SJSA1 (cell line): ENCODE measurements at places on chromosomes 6 and 20. TPM values are rescaled to one million over a fixed set of nuclear protein-coding genes. Genes with fewer than 3 reads are reported as not detected.

- DNase-seq, result no peak
Observed at GRCh38 chr20:50111829-50112495, 988 bp downstream of the UBE2V1 start.

The TCF15 gene
- not detected in 2 replicates for total RNA-seq

DNA sequence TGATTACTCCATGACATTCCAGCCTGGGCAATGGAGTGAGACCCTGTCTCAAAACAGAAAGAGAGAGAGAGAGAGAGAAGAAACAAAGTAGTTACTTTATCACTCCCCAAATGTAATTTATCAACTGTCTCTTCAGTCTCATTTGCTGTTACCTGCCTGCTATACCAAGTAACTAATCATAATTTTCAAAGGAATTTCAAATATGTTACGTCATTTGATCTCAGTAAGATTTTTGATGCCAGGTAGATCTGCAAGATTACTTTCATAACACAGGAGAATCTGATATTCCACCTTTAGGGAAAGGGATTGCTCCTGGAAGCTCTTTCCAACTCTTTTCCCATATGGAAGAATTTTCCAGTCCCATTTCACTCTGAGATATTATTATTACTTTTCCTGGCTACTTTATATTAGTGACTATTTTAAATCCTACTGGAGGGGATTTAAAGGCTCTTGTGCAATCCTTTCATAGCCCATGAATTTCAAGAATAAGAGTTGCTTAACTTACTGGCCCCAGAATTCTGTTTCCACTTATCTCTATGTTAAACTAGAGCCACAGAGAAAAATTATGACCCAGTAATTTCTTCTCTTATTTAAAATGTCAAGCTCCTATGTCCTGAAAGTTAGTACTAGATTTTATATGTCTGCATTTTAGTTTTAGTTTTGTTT, 390.2 kb upstream of the FLRT3 start:
- no peak for DNase-seq

The XKR7 gene
- total RNA-seq, result not detected in 2 replicates

The COL9A1 gene
- not detected in 2 replicates for total RNA-seq

The TUBB2B gene
- 33.1 and 49.5 TPM in 2 replicates for total RNA-seq

GRCh38 chr20:33893314-33893713, 82.2 kb downstream of the CHMP4B start:
- no peak for DNase-seq

- DNase-seq, result no peak
Observed at GRCh38 chr6:39209911-39210310, 19.4 kb downstream of the KCNK5 start.

DNA sequence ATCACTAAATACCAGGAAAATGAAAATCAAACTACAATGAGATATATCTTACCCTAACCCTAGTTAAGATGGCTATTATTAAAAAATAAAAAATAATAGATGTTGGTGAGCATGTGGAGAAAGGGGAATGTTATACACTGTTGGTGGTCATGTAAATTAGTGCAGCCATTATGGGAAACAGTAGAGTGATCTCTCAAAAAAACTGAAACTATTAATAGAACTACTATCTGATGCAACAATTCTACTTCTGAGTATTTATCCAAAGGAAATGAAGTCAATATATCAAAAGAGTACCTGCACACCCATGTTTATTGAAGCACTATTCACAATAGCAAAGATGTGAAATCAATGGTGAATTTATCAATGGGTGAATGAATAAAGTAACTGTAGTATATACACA, 48.6 kb downstream of the HLA-A start:
- DNase-seq, result no peak

GRCh38 chr20:47775841-47776240, 9.4 kb downstream of the SULF2 start:
- no peak for DNase-seq

- no peak for DNase-seq
Observed at GRCh38 chr20:50110141-50111047, 2.6 kb downstream of the UBE2V1 start.

The ADGB gene
- total RNA-seq, result not detected in 2 replicates

DNA sequence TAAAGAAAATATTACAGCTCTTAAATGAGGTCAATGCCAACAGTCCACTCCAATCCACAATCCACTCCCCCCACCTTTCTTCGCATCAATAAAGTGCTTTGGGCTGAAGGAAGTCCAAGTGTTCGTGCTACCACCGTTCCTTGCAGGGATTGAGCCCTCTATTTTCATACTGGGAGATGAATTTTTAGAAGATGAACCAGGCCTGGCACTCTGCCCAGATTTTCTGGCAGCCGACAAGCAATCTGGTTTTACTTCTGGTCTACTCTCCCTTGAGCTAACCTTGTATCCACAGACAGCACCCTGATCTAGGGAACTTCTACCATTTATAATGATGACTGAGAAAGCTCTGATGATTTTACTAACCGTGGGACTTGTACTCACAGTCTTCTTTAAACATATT, 72.3 kb downstream of the BTBD9 start:
- peak; percentile 61 for DNase-seq

The GHRH gene
- not detected in 2 replicates for total RNA-seq

DNA sequence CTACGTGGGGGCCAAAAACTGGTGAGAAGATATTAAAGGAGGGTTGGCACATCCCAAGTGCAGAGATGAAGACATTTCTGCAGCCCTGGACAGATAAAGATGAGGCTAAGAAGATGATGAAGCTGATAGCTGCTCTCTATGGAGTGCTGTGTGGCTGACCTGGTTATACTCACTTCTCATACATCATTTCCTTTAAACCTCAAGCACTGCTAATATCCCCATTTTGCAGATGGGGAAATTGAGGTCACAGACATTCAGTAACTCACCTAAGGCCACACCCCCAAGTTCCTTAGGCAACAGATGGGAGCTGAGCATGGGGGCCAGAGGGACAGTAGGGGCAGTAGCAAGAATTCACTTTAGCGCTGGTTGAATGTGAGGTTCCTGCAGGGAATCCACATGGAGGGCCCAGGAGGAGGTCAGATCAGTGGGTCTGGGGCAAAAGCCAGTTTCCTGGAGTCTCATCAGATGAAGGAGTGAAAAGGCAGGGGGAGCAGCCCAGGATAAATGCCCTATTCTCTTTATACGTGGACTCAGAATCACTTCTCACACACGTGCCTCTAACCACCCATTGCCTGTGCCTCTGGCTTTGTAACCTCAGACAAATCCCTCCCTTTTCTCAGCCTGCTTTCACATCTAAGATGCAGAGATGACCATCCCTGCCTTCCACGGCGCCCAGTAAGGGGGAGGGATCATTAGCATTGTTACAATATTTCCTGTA, 125.8 kb downstream of the NFATC2 start:
- no peak for DNase-seq

The ADGRG6 gene
- total RNA-seq, result 3.4 and 4.5 TPM in 2 replicates

DNA sequence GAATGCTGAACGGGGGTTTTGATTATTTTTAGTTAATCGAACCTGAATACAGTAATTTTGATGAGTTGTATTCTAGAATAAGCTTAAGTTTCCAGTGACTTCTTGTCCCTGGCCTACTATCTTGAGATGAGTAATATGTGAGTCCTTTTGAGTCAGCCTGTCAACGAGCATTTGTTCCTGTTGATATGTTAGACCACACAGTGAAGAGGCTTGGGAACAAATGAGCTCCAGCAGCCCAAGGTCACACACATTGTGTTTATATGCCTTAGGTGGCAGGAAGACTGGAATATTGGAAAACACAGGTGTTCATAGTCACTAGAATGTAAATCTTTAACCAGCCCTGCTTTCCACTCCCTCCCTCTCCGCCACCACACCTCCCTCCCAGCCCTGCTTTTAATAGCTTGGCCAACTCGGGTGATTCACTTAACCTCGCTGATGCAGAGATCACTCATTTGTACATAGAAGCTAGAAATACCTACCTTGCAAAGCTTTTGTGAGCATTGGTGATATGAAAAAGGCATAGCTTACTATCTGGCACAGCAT, 9.1 kb downstream of the SMPDL3A start:
- DNase-seq, result peak; percentile 79

The PI3 gene
- total RNA-seq, result not detected in 2 replicates

GRCh38 chr20:38338849-38339520, 7.3 kb upstream of the LBP start:
- no peak for DNase-seq

- no peak for DNase-seq
Observed at GRCh38 chr6:118485601-118486550, 62.2 kb upstream of the PLN start.

The BACH2 gene
- total RNA-seq, result 1.3 and 1.4 TPM in 2 replicates

The CRIP3 gene
- not detected in 2 replicates for total RNA-seq

The CYP39A1 gene
- total RNA-seq, result 1.6 and 2.1 TPM in 2 replicates

The ARMH2 gene
- total RNA-seq, result not detected in 2 replicates

DNA sequence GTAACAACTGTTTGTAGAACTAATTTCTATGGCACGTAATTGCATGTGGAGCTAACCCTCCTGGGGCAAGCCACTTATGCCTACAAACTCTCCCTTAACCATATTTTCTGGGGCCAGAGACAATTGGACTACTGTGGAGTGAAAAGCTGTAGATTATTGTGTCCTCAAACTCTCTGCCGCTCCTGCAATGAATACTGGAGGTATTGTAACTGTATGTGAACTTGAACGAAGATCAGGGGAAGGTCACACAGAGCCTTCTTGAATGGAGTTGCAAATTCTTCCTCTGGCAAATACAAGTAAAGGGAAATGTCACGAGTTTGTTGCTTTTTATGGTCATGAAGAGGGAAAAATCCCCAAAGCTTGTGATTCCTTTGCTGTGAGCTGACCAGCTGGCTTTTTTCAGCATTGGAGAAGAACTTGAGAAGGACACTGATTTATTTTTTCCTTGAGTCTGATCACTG, 18.2 kb downstream of the AKAP12 start:
- DNase-seq, result no peak

DNA sequence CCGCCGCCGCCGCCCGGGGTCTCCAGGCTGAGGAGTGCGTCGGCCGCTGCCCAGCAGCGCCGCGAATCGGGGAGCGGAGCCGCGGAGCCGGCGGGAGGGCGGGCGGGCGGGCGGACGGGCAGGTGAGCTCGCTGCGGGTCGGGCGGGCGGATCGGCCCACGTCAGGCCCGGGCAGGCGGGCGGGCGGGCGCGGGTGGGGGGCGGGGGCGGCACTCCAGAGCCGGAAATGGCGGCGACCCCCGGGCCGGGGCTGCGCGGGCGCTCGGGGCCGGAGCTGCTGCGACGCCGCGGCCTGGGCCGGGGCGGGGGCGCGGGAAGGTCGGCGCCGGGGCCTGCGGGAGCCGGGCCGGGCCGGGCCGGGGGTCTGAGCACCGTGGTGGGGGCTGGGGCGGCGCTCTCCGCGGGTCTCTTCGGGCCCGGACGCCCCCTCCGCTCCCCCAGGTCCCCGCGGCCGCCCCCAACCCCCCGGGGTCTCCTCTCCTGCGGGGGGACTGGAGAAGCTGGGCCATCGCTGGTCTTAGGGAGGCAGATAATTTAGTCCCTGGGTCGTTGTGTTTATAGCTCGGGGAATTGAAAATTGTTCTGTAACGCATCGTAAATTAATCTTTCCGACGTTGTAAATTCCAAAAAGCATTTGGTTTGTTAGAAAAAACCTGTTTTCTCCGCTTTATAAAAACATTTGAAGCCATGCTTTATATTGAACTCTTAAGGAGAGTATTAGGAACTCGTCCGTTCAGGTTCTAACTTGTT, 451 bp downstream of the DNAJC5 start:
- DNase-seq, result no peak

The AVP gene
- total RNA-seq, result not detected in 2 replicates

- peak; percentile 50 for DNase-seq
Observed at GRCh38 chr6:159654483-159655098, 38.5 kb downstream of the SOD2 start.

The CASS4 gene
- not detected in 2 replicates for total RNA-seq

DNA sequence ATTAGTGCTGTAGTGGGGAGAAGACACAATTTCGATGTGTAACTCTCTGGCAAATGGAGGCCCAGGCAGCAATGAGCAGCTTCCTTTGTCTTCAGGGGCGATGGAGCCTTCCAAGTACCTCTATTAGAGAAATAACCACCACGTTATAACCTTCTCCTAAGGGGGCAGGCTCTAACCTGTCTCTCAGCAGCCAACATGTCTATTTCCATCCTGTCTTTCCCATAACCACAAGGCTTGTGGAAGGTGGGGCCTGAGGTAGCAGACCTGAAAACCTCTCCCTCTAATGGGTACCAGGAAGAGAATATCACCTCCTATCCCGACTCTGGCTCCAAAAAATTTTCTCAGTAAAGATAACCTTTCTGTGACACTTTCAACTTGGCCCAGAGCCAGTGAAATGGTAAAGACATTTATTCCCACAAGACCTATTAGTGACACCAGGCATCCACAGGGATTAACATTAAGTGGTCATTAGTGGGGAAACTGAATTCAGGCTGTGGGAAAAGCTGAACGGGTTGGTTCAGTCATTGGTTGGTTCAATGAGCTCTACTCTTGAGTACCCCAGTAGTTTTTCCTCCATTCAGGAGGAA, 4.0 kb downstream of the PEX6 start:
- DNase-seq, result no peak

The TAAR8 gene
- total RNA-seq, result not detected in 2 replicates

DNA sequence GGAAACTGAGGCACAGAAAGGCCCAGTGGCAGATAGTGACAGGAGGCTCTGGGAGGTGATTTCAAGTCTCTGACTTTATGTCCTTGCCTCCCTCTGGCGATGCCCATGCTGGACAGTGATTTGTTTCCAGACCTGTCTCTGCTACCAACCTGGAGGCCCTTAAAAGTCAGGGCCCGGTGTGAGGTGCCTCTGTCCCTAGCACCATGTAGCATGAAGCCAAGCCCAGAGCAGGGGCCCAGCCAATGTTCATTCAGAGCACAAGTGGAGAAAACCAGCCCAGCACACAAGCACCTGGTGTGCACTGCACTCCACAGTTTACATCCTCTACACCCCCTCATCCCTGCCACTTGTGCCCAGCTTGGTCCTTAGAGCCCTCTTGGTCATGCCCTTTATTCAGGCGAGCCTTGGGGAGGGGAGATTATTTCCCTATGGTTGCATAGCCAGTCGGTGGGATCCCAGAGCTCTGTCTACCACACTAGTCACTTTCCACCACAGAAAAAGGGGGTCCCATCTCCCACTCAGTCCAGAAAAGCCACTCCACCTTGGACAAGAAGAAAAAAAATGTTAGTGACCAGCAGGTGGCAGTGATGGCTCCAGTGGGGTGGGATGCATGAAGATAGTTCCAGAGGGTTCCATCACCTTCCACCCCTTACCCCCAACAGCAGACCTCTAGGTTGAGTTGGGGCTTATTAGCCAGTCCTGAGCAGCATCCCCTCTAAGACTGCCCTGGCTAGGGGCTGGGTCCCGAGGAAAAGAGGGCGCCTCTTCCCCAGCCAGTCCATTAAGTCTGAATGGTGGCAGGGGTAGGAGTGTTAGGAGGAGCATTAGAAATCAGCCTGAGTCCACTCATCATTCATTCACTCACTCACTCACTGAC, 30.9 kb downstream of the KIAA1755 start:
- DNase-seq, result no peak

DNA sequence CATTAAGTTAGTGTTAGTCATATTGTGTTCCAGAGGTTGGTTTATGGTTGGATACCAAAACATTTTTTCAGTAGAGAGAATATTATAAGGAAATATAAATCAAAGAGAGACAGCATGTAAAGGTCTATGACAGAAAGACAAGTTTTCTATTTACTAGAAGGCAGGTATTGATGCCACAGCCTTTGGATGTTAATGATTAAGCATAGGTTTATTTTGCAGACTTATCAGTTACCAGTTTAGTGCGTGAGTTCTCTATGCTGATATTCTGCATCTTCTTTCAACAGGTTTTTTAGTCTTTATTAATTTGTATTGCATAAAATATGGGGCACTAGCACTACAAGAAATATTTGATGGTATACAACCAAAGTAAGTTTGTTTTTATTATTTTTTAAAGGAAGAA, 45.6 kb downstream of the CSE1L start:
- no peak for DNase-seq

- DNase-seq, result no peak
Observed at GRCh38 chr20:6502219-6502618, 265.3 kb upstream of the BMP2 start.

- no peak for DNase-seq
Observed at GRCh38 chr20:34863421-34863965, 9.2 kb downstream of the GGT7 start.
